ENCODE measurements at places on chromosomes 5 and 9.

- no peak for DNase-seq
These were observed 106.9 kb downstream of the GLDC start for GRCh38 chr9:6538666-6539071.

GRCh38 chr5:72854419-72854818 lies 38.0 kb downstream of the TNPO1 start:
- no peak for DNase-seq

GRCh38 chr5:171706736-171707441 lies 78.7 kb upstream of the SMIM23 start:
- no peak for DNase-seq

- no peak for DNase-seq
These were observed 51.1 kb upstream of the TBC1D2 start for GRCh38 chr9:98306384-98307145.

DNA sequence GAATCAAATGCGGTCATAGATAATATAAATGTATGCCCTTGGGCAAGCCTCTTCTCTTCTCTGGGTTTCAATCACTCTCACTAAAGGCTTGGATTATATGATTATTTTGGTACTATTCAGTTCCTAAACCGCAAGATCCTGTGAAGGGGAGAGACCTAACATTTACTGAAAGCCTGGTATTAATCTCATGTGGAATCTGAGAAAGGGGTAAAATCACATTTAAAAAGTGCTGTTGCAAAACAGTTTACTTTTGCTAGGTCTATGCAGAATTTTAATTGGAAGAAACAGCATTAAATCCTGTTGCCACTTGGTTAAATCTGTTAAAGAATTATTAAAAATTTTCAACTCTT lies 50.7 kb downstream of the SLC44A1 start:
- no peak for DNase-seq

Data from stimulated activated CD4-positive, alpha-beta T cell treated with anti-CD3 and anti-CD28 coated beads, TNF-alpha, amount 100 ng/mL, for 24 hours (primary cell).